ENCODE measurements at places on chromosomes 16 and 17. TPM values are rescaled to one million over a fixed set of nuclear protein-coding genes. Genes with fewer than 3 reads are reported as not detected.

HS3ST4 gene
- not detected for total RNA-seq

FOXF1 gene
- not detected for total RNA-seq

COX6A2 gene
- not detected for total RNA-seq

ERI2 gene
- total RNA-seq, result 7.3 TPM

PYDC1 gene
- not detected for total RNA-seq

WNT9B gene
- total RNA-seq, result not detected

TOP2A gene
- total RNA-seq, result 204 TPM

CCL16 gene
- not detected for total RNA-seq

HSD17B2 gene
- total RNA-seq, result 0.11 TPM

GP1BA gene
- not detected for total RNA-seq

RNF157 gene
- total RNA-seq, result 7.0 TPM

CCL4L2 gene
- not detected for total RNA-seq

PIK3R5 gene
- not detected for total RNA-seq

DNAI2 gene
- not detected for total RNA-seq

C16orf89 gene
- total RNA-seq, result not detected

CDK10 gene
- 37.1 TPM for total RNA-seq

NT5M gene
- 11.5 TPM for total RNA-seq

PABPN1L gene
- total RNA-seq, result not detected

C16orf96 gene
- total RNA-seq, result 0.03 TPM

RASD1 gene
- total RNA-seq, result 1.3 TPM

AOC3 gene
- total RNA-seq, result 1.4 TPM

VPS9D1 gene
- total RNA-seq, result 4.0 TPM

ZNF207 gene
- total RNA-seq, result 232 TPM

SLC16A5 gene
- total RNA-seq, result 36.0 TPM

PLEKHH3 gene
- 21.2 TPM for total RNA-seq

Data from A549 treated with GW870086 at 1 μM for 4 hours (cell line).